ENCODE measurements at places on chromosomes 1 and 21. TPM values are rescaled to one million over a fixed set of nuclear protein-coding genes. Genes with fewer than 3 reads are reported as not detected.

GRCh38 chr1:91278754-91279153 is 125.9 kb downstream of the HFM1 start:
- no peak overlapping the region for H3K4me3 ChIP-seq
- no peaks in the 10 kb centered on the region for H3K4me1 ChIP-seq
- H3K27me3 ChIP-seq, result no peaks in the 10 kb centered on the region
- H3K27ac ChIP-seq, result no peak overlapping the region
- no peaks in the 10 kb centered on the region for H3K36me3 ChIP-seq

DNA sequence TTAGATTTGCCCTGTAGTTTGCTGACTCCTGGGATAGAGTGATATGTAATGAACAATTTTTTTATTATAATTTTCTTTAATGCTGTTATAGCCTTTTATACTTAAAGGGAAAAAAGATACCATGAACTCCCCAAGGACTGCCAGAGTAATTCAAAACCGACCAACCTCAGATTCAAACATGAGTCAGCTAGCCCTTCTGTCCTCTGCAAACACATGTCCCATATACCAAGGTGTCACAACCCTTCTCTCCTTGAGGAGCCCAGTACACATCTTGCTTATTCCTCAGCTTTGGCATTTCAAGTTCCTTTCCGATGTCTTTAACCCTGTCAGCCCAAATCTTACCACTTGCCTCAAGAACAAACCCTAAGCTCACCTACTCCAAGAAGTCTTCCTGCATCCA is 184.9 kb downstream of the KCNH1 start:
- no peak for DNase-seq
- H3K27ac ChIP-seq, result no peak overlapping the region
- no peaks in the 10 kb centered on the region for H3K36me3 ChIP-seq

- no peaks in the 10 kb centered on the region for H3K27me3 ChIP-seq
- no peak overlapping the region for H3K27ac ChIP-seq
- no peaks in the 10 kb centered on the region for H3K4me1 ChIP-seq
- no peak overlapping the region for H3K4me3 ChIP-seq
- DNase-seq, result no peak
- H3K36me3 ChIP-seq, result no peaks in the 10 kb centered on the region
Measured at GRCh38 chr1:78559680-78560079, 60.6 kb upstream of the IFI44L start.

GRCh38 chr1:201190624-201191051 is at the start of gene IGFN1:
Gene IGFN1, plus strand, starts transcription at chr1:201190824. Its CDS starts 2,470 bp downstream, at chr1:201193294.
- no peak within 1 kb of the TSS for H3K4me3 ChIP-seq
- no peak within 1 kb of the TSS for H3K27ac ChIP-seq
- no peaks in the 10 kb centered on the region for H3K4me1 ChIP-seq
- H3K36me3 ChIP-seq, result no peaks in the 10 kb centered on the region
- DNase-seq, result no peak
- peaks cover 7% of the 10 kb centered on the region for H3K27me3 ChIP-seq

- no peaks in the 10 kb centered on the region for H3K36me3 ChIP-seq
- H3K27ac ChIP-seq, result no peak overlapping the region
- H3K27me3 ChIP-seq, result no peaks in the 10 kb centered on the region
- no peak overlapping the region for H3K4me3 ChIP-seq
- DNase-seq, result no peak
Measured at GRCh38 chr1:66494482-66494881, 39.5 kb upstream of the SGIP1 start.

GRCh38 chr1:29889776-29890175 is 653.5 kb downstream of the PTPRU start:
- H3K4me1 ChIP-seq, result no peaks in the 10 kb centered on the region
- no peak overlapping the region for H3K4me3 ChIP-seq
- H3K27ac ChIP-seq, result no peak overlapping the region
- DNase-seq, result no peak
- H3K27me3 ChIP-seq, result peaks cover 18% of the 10 kb centered on the region

DNA sequence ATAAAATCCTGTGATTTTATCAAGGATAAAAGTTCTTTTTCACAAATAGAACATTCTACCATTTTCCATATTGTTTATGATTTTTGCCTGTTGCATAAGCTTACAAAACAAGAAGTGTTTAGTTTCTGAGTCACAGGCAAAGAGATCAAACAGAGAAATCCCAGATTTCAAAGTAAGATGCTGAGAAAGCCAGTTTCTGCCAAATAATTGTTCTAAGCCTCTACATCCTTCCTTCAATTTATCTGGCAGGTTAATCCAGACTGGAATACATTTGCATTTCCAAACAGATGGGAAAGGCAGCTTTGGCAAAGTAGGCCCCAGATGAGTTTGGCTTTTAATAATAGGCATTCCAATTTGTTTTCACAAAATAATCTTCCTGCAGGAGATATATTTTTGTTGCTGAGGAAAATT is 2.5 kb downstream of the SLC1A7 start:
- peaks cover 9% of the 10 kb centered on the region for H3K4me1 ChIP-seq
- H3K27me3 ChIP-seq, result no peaks in the 10 kb centered on the region
- H3K4me3 ChIP-seq, result no peak overlapping the region

- no peaks in the 10 kb centered on the region for H3K36me3 ChIP-seq
- no peak overlapping the region for H3K27ac ChIP-seq
- no peak for DNase-seq
Measured at GRCh38 chr1:29708796-29709703, 472.7 kb downstream of the PTPRU start.

DNA sequence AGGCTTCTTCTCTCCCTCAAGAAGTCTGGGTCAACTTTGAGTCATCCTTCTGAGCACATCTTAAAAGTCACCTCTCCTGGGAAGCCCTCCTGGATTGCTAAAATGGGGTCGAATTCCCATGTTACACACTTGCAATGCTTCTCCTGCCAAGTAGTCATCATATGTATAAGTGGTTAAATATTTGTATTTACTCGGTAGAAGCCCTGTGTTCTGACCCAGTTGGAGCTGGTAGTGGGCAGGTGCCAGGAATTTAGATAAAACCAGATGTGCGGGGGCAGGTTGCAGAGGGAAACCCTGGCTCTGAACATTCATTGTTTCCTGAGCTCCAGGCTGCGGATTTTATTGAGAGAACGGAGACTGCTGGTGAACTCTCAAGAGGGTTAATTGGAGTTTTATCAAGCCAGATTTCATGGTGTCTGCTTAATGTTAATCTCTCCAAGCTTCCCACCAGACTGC is 52.8 kb upstream of the RPL11 start:
- H3K4me1 ChIP-seq, result peaks cover 11% of the 10 kb centered on the region
- H3K27me3 ChIP-seq, result no peaks in the 10 kb centered on the region
- no peak overlapping the region for H3K27ac ChIP-seq
- no peak for DNase-seq
- no peaks in the 10 kb centered on the region for H3K36me3 ChIP-seq

DNA sequence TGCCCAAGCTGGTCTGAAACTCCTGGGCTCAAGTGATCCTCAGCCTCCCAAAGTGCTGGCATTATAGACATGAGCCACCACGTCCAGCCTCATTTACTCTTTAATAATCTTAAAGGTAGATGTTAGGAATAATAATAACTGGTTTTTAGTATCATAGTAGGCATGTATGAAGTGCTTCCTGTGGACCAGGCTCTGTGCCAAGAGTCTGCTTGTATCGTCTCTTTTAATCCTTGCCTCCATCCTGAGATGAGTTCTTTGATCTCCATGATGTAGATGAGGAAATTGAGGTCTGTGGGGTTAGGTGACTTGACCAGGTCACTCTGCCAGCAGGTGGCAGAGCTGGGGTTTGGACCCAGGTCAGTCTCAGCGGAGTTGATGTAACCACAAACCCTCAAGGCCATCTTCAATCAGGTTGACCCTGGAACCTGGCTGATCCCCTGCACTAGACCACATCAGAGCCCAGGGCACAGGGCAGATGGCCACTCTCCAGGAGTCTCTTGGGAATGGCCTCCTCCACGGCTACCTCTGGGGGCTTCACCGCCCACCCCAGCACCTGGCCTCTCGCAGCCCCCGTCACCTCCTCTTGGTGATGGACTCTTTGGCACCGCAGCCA is 11.3 kb downstream of the EFHD2 start:
- peaks cover 72% of the 10 kb centered on the region for H3K4me1 ChIP-seq
- H3K27ac ChIP-seq, result peak overlapping the region; percentile 32
- DNase-seq, result no peak
- H3K27me3 ChIP-seq, result no peaks in the 10 kb centered on the region
- no peak overlapping the region for H3K4me3 ChIP-seq

- H3K4me1 ChIP-seq, result no peaks in the 10 kb centered on the region
- no peaks in the 10 kb centered on the region for H3K27me3 ChIP-seq
- H3K4me3 ChIP-seq, result no peak overlapping the region
- no peak overlapping the region for H3K27ac ChIP-seq
- no peak for DNase-seq
- no peaks in the 10 kb centered on the region for H3K36me3 ChIP-seq
Measured at GRCh38 chr1:225931270-225932136, 7.5 kb upstream of the PYCR2 start.

GRCh38 chr1:236051242-236051791 is 13.6 kb downstream of the NID1 start:
- DNase-seq, result no peak
- no peak overlapping the region for H3K27ac ChIP-seq
- no peak overlapping the region for H3K4me3 ChIP-seq
- no peaks in the 10 kb centered on the region for H3K36me3 ChIP-seq
- no peaks in the 10 kb centered on the region for H3K27me3 ChIP-seq
- peaks cover 4% of the 10 kb centered on the region for H3K4me1 ChIP-seq

DNA sequence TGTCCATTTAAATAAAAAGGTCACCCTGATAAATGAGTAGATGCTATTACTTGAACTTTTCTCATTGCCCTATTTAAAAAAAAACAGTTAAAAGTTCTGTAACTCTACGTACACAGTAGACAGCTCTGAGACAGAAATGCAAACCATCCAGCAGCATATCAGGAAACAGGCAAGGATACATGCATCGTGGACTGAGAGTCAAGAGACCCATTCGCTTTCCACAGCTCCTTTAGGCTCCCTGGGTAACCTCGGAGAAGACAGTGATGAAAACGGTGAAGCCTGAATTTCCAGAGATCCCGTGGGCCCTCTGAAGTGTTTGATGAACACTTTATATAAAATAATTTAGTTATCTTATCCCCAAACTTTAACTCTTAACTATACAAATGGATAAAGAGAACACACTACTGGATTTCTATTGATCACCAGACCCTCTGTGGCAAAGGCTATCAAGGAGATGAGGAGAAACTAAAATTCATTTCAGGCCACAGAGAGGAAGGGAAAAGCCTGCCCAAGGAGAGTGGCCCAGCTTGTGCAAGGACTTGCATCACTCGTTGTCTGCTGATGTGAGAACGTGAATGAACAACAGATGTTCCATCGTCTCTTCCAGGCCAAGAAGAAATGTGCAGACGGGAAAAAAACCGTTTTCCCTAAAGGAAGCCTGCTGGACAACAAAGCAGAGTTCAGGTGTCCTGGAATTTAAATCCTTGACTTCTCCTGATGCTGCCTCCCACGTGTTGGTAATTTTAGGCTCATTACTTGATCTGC is 131.0 kb downstream of the TGFBR3 start:
- H3K27me3 ChIP-seq, result no peaks in the 10 kb centered on the region
- H3K4me3 ChIP-seq, result no peak overlapping the region
- H3K27ac ChIP-seq, result peak overlapping the region; percentile 52
- peaks cover 16% of the 10 kb centered on the region for H3K4me1 ChIP-seq

DNA sequence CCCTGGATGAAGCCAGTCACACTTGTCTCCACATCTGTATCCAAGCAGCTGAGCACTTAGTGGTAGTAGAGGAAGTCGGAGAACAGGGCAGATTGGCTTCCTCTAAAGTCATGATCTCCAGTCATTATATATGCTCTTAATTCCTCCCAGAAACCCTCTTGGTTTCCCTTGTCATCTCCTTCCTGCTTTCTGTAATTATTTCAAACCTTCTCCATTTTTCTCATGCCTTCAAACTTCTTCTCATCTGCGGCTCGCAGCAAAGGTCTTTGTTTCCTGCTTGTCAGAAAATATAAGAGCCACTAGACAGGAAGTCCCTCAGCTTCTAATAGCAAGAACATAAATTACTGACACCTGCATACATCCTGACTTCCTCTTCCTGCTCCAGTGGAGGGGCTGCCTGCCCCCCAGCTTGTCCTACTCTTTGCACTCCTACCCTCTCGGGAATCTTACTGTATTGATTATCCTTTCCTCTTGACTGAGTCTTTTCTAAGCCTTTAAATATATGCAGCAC is 124.6 kb upstream of the NGF start:
- H3K4me1 ChIP-seq, result no peaks in the 10 kb centered on the region
- no peaks in the 10 kb centered on the region for H3K36me3 ChIP-seq
- H3K4me3 ChIP-seq, result no peak overlapping the region
- no peak for DNase-seq
- no peak overlapping the region for H3K27ac ChIP-seq

DNA sequence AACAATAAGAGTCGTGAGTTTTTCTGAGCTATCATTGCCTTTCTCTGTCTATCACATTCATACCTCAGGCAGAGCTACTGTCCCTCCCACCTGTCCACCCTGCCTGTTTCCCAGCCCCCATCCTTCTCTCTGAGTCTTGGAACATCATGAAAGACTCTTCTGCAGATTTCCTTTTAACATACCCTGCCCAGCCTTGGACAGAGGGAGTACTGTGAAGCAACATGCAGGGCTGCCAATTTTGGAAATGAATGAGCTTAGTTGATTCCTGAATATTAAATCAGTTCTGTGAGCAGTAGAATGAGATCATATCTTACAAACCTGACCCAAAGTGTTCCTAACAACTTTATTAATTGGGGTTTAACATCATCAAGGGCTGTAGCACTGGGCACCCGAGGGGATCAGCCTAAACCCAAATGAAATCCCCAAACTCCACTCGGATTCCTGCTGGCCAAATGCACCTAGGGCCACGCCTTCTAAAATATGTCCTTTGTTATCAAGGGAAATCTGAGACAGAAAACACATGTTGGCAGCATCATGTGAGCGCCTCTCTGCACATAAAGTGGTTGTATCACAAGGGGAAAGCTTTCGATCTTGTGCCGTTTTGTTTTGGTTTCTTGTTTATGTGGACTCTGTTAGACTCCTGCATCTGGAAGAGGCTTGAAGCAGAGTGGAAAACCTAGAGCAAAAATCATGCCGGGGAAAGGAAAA is 357.6 kb downstream of the KIF26B start:
- H3K4me1 ChIP-seq, result no peaks in the 10 kb centered on the region
- H3K27me3 ChIP-seq, result no peaks in the 10 kb centered on the region
- H3K4me3 ChIP-seq, result no peak overlapping the region
- no peak for DNase-seq
- no peak overlapping the region for H3K27ac ChIP-seq

GRCh38 chr1:110626889-110627288 is 20.7 kb upstream of the KCNA2 start:
- H3K36me3 ChIP-seq, result no peaks in the 10 kb centered on the region
- H3K27ac ChIP-seq, result no peak overlapping the region
- H3K4me1 ChIP-seq, result peaks cover 3% of the 10 kb centered on the region
- peaks cover 11% of the 10 kb centered on the region for H3K27me3 ChIP-seq
- H3K4me3 ChIP-seq, result no peak overlapping the region

- no peak overlapping the region for H3K27ac ChIP-seq
- no peaks in the 10 kb centered on the region for H3K4me1 ChIP-seq
- no peak overlapping the region for H3K4me3 ChIP-seq
- H3K27me3 ChIP-seq, result no peaks in the 10 kb centered on the region
Measured at GRCh38 chr21:38454161-38454560, 44.1 kb downstream of the ERG start.

- H3K36me3 ChIP-seq, result peaks cover 4% of the 10 kb centered on the region
- no peak overlapping the region for H3K4me3 ChIP-seq
- no peaks in the 10 kb centered on the region for H3K27me3 ChIP-seq
- peaks cover 7% of the 10 kb centered on the region for H3K4me1 ChIP-seq
Measured at GRCh38 chr1:96820107-96820506, 98.5 kb downstream of the PTBP2 start.

SOX13 gene
- 12.1 TPM for total RNA-seq

COL6A1 gene
- 580 TPM for total RNA-seq

PAQR7 gene
- total RNA-seq, result 2.0 TPM

OPTC gene
- not detected for total RNA-seq

FLG gene
- total RNA-seq, result not detected

TRAF5 gene
- 30.5 TPM for total RNA-seq

RAVER2 gene
- total RNA-seq, result 71.0 TPM

CAPN8 gene
- 273 TPM for total RNA-seq

CA6 gene
- not detected for total RNA-seq

DCDC2B gene
- not detected for total RNA-seq

MRPL39 gene
- not detected for total RNA-seq

RAP1GAP gene
- 31.0 TPM for total RNA-seq

FAM43B gene
- total RNA-seq, result not detected

SEC16B gene
- 89.8 TPM for total RNA-seq

Data from transverse colon (tissue), 4 donors.